ENCODE measurements at places on chromosomes 16 and 17. TPM values are rescaled to one million over a fixed set of nuclear protein-coding genes. Genes with fewer than 3 reads are reported as not detected.

The JPT1 gene
- 65.0 TPM for total RNA-seq

The NEK8 gene
- 7.5 TPM for total RNA-seq

The TOP2A gene
- 40.0 TPM for total RNA-seq

The SOX8 gene
- total RNA-seq, result 0.26 TPM

The C1QTNF8 gene
- not detected for total RNA-seq

The FSCN2 gene
- 2.1 TPM for total RNA-seq

The PIK3R5 gene
- total RNA-seq, result 84.8 TPM

The TMEM238L gene
- total RNA-seq, result not detected

The PMFBP1 gene
- total RNA-seq, result 0.47 TPM

The SYCE1L gene
- 5.7 TPM for total RNA-seq

The TOX3 gene
- 2.8 TPM for total RNA-seq

The TPSB2 gene
- 55.5 TPM for total RNA-seq

The MRC2 gene
- 151 TPM for total RNA-seq

The NPIPB12 gene
- total RNA-seq, result 55.0 TPM

The MT4 gene
- total RNA-seq, result not detected

The TSNAXIP1 gene
- total RNA-seq, result 4.4 TPM

The RGS9 gene
- total RNA-seq, result 4.0 TPM

The LGALS9B gene
- 0.94 TPM for total RNA-seq

The KCNJ18 gene
- total RNA-seq, result not detected

The GSDMA gene
- total RNA-seq, result 0.76 TPM

The TPSD1 gene
- total RNA-seq, result not detected

The KRT32 gene
- not detected for total RNA-seq

The PNMT gene
- total RNA-seq, result 0.58 TPM

The SPNS2 gene
- total RNA-seq, result 52.4 TPM

The SLC12A3 gene
- not detected for total RNA-seq

The MT1A gene
- total RNA-seq, result 3.1 TPM

The KRT40 gene
- total RNA-seq, result not detected

The PRPSAP1 gene
- total RNA-seq, result 52.8 TPM
